ENCODE measurements at places on chromosomes 11 and 22.

DNA sequence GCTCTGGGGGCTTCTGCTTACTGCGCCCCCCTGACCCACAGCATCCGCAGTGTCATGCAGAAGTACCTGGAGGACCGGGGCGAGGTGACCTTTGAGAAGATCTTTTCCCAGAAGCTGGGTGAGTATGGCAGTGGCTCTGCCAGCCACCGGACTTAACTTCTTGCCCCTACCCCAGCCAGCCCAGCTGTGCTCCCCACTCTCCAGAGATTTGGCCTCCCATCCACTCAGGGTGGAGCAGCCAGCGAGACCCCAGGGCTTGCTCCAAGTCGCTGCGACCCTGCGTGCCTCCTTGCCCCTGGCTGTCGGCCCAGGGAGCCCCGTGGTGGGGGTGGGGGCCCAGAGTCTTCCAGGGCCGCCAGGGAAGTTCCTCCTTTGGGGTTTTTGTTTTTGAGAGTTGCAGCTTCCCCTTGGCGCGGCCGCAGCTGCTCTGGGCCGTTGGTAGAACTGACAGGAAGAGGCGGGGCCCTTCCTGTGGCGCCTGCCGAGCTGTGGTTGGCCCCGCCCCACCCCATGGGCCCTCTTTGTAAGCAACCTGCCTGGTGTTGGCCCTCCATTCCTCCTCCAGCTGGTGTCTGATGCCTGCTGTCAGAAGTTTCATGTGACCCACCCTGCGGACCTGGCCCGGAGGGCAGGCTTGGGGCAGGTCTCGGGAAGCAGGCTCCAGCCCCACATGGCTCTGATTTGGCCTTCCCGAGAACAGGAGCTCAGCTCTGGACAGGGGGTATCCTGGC, 11.1 kb downstream of the GRK2 start:
- peak; percentile 91 for DNase-seq

- peak; percentile 74 for DNase-seq
These were observed 104.7 kb downstream of the KIAA1671 start for GRCh38 chr22:25057013-25057881.

GRCh38 chr11:129652835-129653234, 162.8 kb upstream of the TMEM45B start:
- no peak for DNase-seq

- DNase-seq = no peak
These were observed 660.1 kb upstream of the CCDC179 start for GRCh38 chr11:23520226-23520960.

GRCh38 chr11:96648991-96649390, 259.2 kb downstream of the JRKL start:
- no peak for DNase-seq

DNA sequence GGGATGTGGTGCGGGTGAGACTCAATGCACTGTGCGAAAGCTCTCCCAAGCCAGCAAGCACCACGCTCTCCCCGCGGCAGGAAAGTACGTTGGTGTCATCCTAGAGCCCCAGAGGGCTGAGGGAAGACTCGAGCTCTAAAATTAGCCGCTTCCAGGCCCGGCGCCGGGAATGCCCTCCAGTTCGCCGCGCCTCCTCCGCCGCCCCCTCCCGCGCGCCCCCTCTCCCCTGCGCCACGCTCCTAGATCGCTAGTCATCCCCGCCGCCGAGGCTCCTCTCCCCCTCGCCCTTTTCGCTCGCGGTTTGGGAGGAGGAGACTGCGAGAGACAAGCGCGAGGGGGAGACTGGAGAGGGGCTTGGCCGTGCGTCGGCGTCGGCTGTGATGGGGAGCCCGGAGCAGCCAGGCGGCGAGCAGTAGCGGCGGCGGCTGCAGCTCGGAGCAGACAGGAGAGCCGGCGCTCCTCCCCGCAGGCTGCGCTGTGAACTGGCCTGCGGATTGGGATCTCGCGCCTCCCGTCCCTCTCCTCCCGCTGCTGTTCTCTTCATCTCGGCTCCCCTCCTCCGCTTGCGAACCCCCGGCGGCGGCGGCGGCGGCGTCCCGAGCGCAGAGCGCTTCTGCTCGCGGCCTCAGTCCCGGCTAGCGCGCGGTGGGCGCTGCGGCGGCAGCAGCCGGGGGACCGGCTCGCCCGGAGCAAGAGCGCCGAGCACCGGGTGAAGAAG, at the start of gene FAT3:
FAT3 (plus strand) TSS at position 412 of the 718 bp plus-strand sequence. CDS start 127,295 bp downstream, outside the sequence.
- DNase-seq = no peak

DNA sequence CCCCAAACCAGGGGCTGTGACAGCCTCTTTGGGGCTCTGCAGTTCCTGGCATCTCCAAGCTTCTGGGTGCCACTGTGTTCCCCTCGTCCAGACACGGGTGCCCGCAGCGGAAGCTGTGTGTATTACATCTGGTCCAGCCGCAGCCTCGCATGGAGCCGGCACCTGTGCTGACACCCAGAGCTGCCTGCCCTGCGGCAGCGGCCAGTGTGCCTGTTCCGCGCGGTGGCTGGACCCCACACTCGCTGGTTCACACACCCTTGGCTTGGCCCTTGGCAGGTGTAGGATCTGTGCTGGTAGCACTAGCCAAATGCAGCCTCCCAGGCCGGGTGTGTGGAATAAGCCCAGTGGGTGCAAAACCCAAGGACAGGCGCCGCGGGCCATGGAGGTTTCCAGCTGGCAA, 24.5 kb upstream of the RNASEH2C start:
- DNase-seq = no peak

GRCh38 chr11:31968461-31969358, 122.2 kb upstream of the RCN1 start:
- no peak for DNase-seq

- DNase-seq = peak; percentile 57
These were observed 760 bp upstream of the CELSR1 start for GRCh38 chr22:46537946-46538813.

DNA sequence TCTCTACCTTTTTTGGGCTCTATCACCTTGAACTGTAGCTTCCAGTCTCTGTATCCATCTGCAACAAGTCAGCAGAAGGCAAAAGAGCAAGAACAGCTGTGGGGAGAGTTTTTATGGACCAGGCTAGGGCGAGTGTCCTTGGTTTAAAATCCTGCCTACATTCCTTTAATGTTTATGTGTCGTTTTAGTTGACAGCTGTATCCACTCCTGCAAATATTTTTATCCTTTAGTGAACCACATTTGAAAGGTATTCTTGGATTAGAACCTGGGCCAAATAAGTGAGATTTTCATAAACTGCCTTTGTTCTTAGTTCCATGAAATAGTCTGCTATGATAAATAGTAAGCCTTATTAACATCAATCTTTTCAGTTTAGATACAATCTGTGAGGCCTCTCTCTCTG, 712.2 kb downstream of the ETS1 start:
- DNase-seq = no peak

GRCh38 chr11:103880968-103881367, 155.5 kb upstream of the DDI1 start:
- DNase-seq = no peak

- no peak for DNase-seq
These were observed 21.6 kb upstream of the CSNK1E start for GRCh38 chr22:38338772-38339379.

DNA sequence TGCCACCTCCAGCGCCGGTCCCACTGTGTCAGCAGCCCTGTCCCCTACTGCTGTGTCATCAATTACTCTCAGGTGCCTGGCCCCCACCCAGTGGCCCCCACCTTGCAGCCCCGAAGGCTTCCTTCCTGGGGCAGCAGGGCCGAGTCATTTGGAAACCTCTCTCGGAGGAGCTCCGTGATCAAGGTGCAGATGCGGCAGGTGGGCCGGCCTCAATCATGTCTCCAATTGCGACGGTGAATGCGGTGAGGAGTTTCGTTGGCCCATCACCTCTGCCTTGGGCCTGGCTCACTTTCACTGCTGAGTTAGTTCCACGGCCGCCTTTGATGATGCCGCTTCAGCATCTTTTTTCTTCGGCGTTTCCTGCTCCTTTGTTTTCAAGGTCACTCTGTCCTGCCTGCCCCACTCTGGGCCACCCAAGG, 11.3 kb upstream of the CXCR5 start:
- no peak for DNase-seq

GRCh38 chr11:429931-430456, 11.8 kb downstream of the ANO9 start:
- DNase-seq = no peak

GRCh38 chr11:78190374-78190773, 1.7 kb downstream of the USP35 start:
- DNase-seq = peak; percentile 15

DNA sequence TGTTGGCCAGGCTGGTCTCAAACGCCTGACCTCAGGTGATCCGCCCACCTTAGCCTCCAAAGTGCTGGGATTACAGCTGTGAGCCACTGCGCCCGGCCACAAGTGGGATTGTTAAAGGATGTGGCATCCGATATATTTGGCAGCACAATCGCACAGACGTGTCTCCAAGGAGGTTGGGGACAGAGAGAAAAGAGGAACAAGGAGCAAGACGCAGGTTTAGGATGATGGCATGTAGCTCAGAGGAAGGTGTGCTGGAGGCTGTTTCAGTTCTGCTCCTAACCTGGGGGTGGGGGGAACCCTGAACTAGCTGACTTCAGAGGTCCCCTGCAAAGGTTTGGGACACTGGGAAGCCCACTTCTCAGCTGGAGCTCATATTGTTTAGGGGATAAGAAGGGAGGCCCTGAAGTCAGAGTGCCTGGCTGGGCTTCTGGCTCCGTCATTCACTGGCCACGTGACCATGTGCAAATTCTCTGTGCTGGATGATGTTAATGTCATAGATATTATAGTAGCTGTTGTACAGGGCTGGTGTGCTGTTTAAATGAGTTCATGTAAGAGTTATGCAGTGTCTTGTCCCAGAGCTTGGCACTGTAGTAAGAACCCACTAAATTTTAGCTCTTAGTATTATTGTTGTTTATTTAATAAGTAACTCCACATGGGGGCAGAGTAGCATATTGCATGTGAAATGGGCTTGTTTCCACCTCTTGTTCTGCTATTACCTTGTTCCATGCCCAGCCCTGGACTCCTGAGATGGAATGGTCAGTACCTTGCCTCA, 129.7 kb downstream of the ST3GAL4 start:
- DNase-seq = no peak

GRCh38 chr11:133038850-133039249, 493.5 kb downstream of the OPCML start:
- no peak for DNase-seq

- DNase-seq = no peak
These were observed 2.7 kb upstream of the PLXNB2 start for GRCh38 chr22:50310031-50310722.

DNA sequence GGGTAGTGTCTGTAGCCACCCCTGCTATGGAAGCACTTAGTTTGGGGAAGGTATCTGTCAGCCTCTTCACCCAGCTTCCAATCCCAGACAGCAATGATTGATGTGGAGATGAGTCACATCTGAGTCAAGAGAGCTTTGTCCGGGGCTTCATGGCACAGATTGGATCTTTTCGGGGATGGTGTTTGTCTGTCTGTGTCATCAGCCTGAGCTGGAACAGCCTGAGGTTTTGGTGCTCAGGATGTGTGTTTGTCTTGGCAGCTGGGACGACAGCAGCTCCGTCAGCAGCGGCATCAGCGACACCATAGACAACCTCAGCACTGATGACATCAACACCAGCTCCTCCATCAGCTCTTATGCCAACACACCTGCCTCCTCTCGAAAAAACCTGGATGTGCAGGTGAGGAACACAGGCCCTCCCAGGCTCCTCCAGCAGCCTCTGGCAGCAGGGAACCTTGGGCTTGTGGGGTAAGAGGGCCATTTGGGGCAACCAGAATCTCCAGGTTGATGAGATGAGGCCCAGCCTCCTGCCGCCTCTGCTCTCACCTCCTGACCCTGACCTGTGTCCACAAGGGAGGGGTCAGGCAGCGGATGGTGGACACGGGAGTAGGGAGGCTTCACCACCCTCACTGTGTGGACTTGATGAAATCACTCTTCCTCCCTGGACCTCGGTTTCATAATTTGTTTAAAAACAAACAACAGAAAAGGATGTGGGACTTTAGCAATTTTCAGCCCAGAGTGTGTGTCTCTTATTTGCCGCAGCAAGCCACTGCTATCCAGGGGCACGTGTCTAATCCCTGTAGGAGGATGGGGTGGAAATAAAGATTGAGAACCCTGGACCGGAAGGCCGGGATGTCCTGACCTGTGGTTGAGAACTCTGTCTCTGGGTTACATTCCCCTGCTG, 124.3 kb downstream of the DBX1 start:
- no peak for DNase-seq

GRCh38 chr11:128519338-128519737, 68.0 kb downstream of the ETS1 start:
- no peak for DNase-seq

GRCh38 chr22:21735200-21736083, at the start of gene YPEL1:
TSS of gene YPEL1 (minus strand) at chr22:21735794. CDS start at chr22:21710744, 25,050 bp downstream.
- DNase-seq = peak; percentile 96

DNA sequence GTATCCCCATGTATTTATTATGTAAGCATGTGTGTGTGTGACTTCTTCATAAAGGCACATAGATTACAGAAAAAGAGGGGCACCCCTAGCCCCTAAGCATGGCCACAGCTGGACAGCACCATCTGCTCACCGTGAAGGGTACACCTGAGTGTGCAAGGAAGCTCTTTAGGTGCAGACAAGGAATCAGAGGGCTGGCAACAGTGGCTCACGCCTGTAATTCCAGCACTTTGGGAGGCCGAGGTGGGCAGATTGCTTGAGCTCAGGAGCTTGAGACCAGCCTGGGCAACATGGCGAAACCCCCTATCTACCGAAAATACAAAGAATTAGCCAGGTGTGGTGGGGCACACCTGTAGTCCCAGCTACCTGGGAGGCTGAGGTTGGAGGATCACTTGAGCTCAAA, 56.3 kb downstream of the DGCR2 start:
- DNase-seq = no peak

GRCh38 chr11:119680541-119681360, 48.2 kb downstream of the NECTIN1 start:
- DNase-seq = peak; percentile 29

GRCh38 chr11:46755962-46756361, 36.9 kb downstream of the F2 start:
- DNase-seq = no peak

DNA sequence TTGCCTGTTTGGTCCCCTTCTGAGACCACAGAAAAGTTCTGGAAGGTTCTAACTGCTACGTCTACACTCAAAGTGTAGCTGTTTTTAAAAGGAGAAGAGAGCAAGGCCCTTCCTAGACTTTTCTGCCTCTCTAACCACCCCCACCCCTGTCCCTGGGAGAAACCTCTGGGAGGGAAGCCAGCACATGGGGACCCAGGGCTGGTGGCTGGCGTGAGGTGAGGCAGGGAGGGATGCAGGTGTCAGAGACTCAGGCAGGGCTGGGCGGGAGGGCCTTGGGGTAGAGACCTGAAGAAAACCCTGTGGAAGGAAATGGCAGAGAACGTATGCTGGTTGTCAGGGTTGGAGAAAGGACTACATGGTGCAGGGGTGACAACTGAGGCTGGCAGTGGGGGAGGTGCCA, 26.7 kb downstream of the ARRB1 start:
- no peak for DNase-seq

DNA sequence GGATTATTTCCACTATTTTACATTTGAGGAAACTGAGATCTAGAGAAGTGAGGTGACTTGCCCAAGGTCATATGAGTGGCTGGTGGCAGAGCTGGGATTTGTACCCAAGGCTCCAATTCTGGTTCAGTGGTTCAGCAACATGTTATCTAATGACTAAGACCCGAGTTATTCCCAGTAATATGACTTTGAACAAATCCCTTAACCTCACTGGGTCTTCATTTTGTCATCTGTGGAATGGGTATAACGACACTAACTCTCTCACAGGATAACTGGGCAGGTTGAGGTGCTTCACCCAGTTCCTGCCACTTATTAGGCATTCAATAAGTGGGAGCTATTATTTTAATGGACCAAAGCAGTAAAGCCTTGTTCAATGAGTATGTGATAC, 489 bp upstream of the OR2AT4 start:
- DNase-seq = no peak

GRCh38 chr11:73374151-73374550, 2.0 kb upstream of the RELT start:
- no peak for DNase-seq

GRCh38 chr11:18710545-18710944, 12.0 kb downstream of the TMEM86A start:
- DNase-seq = no peak

Data from inflammatory macrophage treated with lipopolysaccharide for 1 hour (primary cell).